Activated CD4-positive, alpha-beta T cell treated with anti-CD3 and anti-CD28 coated beads for 36 hours (primary cell): ENCODE measurements at places on chromosomes 3 and 15. TPM values are rescaled to one million over a fixed set of nuclear protein-coding genes. Genes with fewer than 3 reads are reported as not detected.

- DNase-seq, result no peak
Measured at GRCh38 chr15:94040541-94041248, 190.7 kb upstream of the MCTP2 start.

GRCh38 chr3:25502233-25502632 is 74.2 kb downstream of the RARB start:
- no peak for DNase-seq

DNA sequence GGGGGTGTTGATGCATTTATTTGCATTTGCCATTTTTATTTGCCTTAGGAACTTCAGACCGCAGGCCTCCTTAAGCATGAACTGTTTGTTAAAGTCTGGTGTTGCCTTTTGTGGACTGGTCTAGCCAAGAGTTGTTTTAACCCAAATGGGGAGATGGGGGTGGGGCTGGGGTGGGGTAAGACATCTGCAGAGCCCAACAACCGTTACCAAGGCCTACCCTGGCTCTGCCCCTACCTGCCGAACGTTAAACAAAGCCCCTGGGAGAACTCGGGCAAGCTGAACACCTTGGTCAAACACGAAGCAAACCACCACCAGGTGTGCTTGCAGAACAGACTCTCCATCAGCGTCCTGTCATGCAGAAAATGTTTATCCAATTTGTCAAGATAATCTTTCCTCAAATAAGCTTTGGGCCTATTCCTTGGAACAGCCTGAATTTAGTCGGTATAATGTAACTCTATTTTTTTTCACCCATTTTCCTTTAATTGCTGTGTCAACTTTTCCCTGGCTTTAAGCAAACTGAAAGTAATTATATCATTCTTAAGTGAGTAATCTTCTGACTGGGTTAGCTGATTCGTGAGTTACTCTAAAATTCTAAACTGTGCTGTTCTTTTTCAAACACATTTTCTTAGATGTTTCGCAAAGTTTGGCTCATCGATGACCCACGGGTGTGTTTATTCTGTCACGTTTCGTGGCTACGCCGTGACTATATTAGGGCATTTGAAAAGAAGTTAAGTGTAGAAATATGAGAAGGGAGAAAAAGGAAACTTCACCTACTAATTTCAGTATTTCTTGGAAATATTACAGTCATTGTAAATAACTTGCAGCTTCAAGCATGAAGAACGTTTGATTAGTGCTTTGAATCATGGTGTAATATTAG is 127.6 kb downstream of the SOX2 start:
- no peak for DNase-seq

DNA sequence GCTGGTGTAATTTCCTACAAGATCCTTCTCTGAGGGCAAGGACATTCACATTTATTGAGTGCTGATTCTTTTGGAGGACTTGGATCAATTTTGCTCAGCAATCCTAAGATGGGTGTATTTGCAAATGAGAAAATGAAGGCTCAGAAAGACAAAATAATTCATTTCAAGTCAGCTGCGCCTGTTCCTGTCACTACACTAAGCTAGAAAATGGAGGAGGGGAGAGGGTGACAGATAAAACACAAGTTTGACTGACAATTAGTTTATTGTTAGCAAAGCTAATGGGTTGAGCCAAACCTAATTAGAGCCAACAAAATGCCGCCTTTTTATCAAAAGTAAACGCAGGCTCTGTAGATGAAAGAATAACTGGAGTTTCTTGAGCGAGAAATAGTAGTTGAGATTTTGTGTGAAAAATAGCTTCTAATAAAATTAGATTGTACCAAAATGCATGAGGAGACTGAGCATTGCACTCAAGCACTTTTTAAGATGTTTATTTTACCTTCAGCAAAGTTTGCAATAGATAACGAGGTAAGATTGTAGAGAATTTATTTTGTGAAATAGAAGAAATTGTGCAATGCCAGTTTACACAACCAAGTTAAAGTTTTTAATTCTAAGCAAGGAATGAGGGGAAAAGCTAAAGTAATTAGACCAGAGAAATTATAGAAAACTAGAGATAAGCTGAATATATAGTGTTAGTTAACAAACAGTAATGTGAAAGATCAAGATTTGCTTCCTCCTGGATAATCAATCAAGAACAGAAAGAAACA is 39.6 kb upstream of the SECISBP2L start:
- DNase-seq, result no peak

DNA sequence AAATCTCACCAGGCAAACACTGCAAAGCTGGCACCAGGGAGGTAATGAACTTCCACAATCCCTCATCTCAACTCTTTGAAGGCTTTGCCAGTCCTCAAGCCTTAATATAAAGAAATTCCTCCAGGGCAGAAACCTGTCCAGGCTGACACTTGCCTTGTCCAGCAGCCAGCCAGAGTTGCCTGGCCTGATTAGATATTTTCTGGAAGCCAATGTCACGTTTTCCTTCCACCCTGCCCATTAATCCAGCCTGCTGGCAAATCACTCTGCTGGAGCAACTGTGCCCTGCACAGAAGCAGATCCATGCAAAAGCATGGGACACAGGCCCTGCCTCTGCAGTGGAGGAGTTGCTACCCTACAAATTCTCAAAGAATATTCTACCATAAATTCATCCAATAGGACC is 56.5 kb downstream of the HEG1 start:
- no peak for DNase-seq

GRCh38 chr3:149626671-149627070 is 31.2 kb downstream of the WWTR1 start:
- DNase-seq, result no peak

DNA sequence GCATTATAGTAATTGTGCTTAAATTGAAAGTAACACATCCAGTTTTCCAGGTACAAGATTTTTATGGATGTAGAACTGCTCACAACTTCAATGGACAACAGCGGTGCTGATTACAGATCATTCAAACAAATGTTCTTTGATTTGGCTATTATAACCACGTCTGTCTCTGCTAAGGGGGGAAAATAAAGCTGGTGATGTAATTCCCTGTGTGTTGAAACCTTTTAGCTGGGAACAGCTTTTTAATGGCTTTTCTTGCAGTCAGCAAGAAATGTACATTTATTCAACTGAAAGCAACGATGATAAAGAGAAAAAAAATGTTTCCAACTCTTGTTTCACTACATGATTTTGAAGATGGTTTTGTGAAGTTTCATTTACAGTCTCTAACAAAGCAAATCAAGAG is 431.9 kb upstream of the AGTR1 start:
- DNase-seq, result no peak

- no peak for DNase-seq
Measured at GRCh38 chr3:45087155-45087554, 59.0 kb downstream of the CDCP1 start.

GRCh38 chr3:12399226-12399625 is 85.1 kb upstream of the TSEN2 start:
- DNase-seq, result no peak

GRCh38 chr3:123745184-123745855 is 138.8 kb downstream of the MYLK start:
- DNase-seq, result no peak

DNA sequence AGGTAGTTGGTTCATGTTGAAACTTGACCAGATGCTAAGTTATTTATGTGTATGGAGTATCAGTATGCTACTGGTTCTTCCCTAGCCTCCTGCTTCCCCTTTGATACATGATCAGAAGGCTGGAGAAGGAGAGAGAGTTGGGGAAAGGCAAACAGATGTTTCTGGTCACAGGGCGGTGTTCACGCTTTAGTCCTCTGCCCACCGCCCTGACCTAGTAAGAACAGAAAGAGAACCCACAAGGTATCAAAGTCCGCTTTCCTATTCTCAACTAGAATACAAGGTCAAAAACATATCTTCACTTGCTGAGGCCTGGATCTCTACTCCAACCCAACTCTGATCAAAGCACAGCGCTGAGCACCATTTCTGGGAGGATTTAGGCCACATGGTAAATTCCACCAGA is 55.5 kb downstream of the NCEH1 start:
- no peak for DNase-seq

DNA sequence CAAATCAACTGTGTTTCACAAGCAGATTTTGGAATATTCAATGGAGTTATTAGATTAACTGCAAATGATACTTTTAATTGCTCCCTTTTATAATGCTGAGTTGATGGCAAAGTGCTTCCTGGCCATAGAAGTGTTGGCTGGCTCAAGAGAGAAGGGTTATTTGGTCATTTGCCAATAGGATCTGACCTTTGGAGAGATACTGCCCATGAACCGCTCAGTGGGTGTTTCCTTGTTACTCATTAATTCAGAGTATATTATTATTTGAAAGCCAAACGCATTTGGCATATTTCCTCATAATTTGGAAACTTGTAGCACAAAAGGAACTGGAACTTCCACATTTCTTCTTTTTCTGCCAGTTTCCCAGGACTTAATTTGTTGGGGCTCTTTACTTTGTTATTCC is 234.7 kb downstream of the CDIN1 start:
- no peak for DNase-seq

DNA sequence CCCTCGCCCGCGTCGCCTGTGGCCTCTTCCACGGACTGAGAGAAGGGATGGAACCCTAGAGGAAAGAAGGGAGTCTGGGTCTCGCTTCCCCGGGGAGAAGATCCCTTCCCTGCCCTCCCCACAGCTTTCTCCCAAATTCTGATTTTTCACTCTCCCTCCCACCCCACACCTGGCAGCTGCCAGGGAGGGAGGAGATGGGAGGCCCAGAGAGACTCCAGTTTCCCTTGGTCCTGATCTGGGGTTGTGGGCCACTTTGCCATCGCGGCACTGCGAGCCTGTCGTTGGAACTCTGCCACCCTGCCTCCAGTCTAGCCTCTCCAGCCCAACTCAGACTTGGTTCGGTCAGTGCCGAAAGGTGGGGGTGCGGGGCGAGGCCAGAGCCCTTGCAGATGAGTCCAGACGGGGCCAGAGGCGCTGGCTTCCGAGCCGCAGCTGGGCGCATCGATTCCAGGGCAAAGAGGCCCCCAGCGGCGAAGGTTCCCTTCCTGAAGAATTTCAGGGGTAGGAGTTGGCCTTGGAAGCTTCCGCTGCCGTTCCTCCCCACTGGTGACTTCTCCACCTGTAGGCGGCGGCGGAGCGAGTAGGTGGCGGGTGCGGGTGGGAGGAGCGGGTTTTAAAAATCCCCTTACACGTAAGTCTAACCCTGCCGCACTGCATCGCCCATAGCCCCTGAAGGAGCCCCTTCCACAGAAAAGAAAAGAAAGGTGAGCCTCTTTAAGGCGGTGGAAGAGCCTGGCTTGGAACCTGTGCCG is 5.2 kb downstream of the WNT5A start:
- no peak for DNase-seq

GRCh38 chr15:69436951-69437350 is 15.7 kb upstream of the RPLP1 start:
- DNase-seq, result no peak

GRCh38 chr15:78909791-78910228 is 35.0 kb downstream of the CTSH start:
- DNase-seq, result peak; percentile 53

GRCh38 chr15:31257286-31257685 is 69.3 kb upstream of the KLF13 start:
- DNase-seq, result no peak

GRCh38 chr15:91891788-91892345 is 38.4 kb downstream of the SLCO3A1 start:
- no peak for DNase-seq

DNA sequence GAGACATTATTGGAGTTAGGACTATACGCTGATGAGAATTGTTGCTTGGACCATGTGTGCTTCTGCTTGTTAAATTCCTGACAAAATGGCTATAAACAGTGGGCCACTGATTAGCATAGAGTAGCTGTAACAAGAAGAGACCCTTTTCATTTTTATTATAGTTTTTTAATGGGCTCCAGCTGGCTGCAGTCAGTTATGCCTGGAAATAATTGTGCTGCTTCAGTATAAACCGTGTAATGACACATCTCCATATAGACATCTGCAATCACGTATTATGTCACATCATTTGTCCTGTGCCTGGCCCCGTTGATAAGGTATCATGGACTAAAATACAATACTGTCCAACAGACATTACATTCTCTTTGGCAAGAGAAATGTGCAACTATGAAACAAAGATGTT is 50.9 kb downstream of the ARPP21 start:
- no peak for DNase-seq

- DNase-seq, result peak; percentile 48
Measured at GRCh38 chr3:11306817-11307589, 34.8 kb downstream of the ATG7 start.

- peak; percentile 60 for DNase-seq
Measured at GRCh38 chr3:12188328-12188648, 29.6 kb upstream of the TIMP4 start.

- no peak for DNase-seq
Measured at GRCh38 chr3:70702132-70702531, 389.7 kb upstream of the MDFIC2 start.

DNA sequence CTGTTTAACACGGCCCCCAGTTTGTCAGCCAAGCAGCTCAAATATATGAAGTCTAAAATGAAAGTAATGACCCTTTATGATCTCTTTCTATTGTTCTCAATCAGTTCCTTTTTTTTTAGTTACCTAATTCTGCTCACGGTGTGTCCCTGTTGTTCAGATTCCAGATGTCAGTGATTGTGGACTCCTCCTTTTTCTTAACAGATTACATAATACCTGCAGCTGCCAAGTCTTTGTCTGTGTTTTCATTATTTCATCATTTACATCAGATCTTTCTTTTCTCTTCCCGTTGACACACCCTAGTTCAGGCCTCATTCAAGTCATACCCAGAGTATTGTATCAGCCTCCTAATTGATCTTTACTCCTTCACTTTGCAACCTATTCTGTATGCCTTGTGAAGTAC is 56.1 kb upstream of the SKIL start:
- DNase-seq, result no peak

DNA sequence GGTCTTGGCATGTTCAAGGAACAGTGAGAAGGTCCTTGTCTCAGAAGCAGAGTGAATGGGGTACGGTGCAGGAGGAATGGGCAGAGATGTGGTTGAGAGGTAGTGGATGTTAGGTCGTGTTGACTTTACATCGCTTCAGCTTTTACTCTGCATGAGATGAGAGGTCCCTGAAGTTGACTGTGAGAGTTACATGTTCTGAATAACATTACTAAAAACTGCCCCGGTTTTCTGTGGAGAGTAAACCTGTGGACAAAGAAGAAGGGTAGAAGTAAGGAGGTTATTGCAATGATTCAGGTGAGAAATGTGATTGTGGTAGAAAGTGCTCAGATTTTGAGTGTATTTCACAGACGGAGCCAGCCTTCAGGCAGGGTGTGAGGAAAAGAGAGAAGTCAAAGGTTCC is 105.6 kb downstream of the ARNT2 start:
- DNase-seq, result peak; percentile 30

- no peak for DNase-seq
Measured at GRCh38 chr15:50939911-50940310, 31.4 kb downstream of the AP4E1 start.

DNA sequence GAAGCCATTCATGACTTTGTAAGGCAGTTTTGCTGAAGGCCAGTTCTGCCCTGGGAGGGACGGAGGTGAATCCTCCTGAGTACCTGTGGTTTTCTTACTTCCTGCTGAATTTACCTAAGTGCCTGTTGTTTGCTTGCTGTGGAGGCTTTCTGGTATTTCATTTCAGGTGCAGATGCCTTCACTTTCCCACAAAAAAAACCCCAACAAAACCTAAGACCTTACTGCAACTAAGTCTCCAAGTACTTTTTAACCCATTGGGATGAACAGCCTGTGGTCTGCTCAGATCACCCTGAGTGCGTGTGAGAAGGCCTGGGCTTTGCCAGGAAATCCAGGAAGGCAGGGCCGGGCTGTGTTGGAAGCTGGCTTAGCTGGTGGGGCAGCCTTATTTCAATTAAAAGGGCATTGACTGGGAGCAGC is 65.3 kb downstream of the IGF1R start:
- DNase-seq, result no peak

IQCF5 gene
- not detected for total RNA-seq

NEK4 gene
- 19.1 TPM for total RNA-seq

MYZAP gene
- 0.11 TPM for total RNA-seq

IL16 gene
- 117 TPM for total RNA-seq

PIAS1 gene
- total RNA-seq, result 45.8 TPM

CNTN3 gene
- total RNA-seq, result not detected
